ENCODE measurements at places on chromosomes 4 and X. TPM values are rescaled to one million over a fixed set of nuclear protein-coding genes. Genes with fewer than 3 reads are reported as not detected.

FAM47E gene
- 0.64 TPM for total RNA-seq

NELFA gene
- 47.0 TPM for total RNA-seq

PAGE4 gene
- total RNA-seq = not detected

CPLX1 gene
- 1.5 TPM for total RNA-seq

PRIMPOL gene
- total RNA-seq = 23.2 TPM

ODAM gene
- not detected for total RNA-seq

RAB41 gene
- total RNA-seq = not detected

GRPR gene
- total RNA-seq = 0.33 TPM

NAP1L2 gene
- 19.1 TPM for total RNA-seq

UGT2A3 gene
- total RNA-seq = not detected

SYN1 gene
- total RNA-seq = 0.90 TPM

ANXA3 gene
- not detected for total RNA-seq

ZMAT1 gene
- total RNA-seq = 40.0 TPM

TRPC5OS gene
- not detected for total RNA-seq

P2RY8 gene
- 195 TPM for total RNA-seq

PDGFC gene
- total RNA-seq = 0.29 TPM

UGT2A1 gene
- not detected for total RNA-seq

ATP2B3 gene
- not detected for total RNA-seq

HEPH gene
- total RNA-seq = not detected

CSAG3 gene
- total RNA-seq = not detected

CDKL2 gene
- 0.39 TPM for total RNA-seq

MFAP3L gene
- 2.4 TPM for total RNA-seq

BMP3 gene
- not detected for total RNA-seq

VCX gene
- not detected for total RNA-seq

AFF2 gene
- 0.90 TPM for total RNA-seq

ZBED1 gene
- total RNA-seq = 29.2 TPM

GPR82 gene
- total RNA-seq = not detected

SMIM10L2A gene
- total RNA-seq = 3.1 TPM

UGT2B7 gene
- not detected for total RNA-seq

PRR32 gene
- total RNA-seq = not detected

ADH4 gene
- total RNA-seq = not detected

ADGRG4 gene
- total RNA-seq = not detected

GUCY1B1 gene
- not detected for total RNA-seq

SMR3B gene
- total RNA-seq = not detected

NCAPG gene
- 0.83 TPM for total RNA-seq

CHM gene
- 20.3 TPM for total RNA-seq

DGAT2L6 gene
- total RNA-seq = not detected

POU4F2 gene
- not detected for total RNA-seq

H2BW2 gene
- not detected for total RNA-seq

XK gene
- total RNA-seq = not detected

LYAR gene
- 79.8 TPM for total RNA-seq

MAGEB1 gene
- total RNA-seq = not detected

RAB9B gene
- 0.25 TPM for total RNA-seq

CCKAR gene
- not detected for total RNA-seq

MAGEB17 gene
- total RNA-seq = not detected

SUPT20HL2 gene
- not detected for total RNA-seq

MAGED1 gene
- 27.4 TPM for total RNA-seq

NPFFR2 gene
- not detected for total RNA-seq

TIGD4 gene
- 0.12 TPM for total RNA-seq

OTC gene
- not detected for total RNA-seq
